ENCODE measurements at places on chromosomes 7 and 10.

GRCh38 chr10:78596556-78596955, 472.2 kb upstream of the ZMIZ1 start:
- no peak for DNase-seq

- DNase-seq, result no peak
These were observed 50.7 kb upstream of the CPXM2 start for GRCh38 chr10:123942114-123942861.

DNA sequence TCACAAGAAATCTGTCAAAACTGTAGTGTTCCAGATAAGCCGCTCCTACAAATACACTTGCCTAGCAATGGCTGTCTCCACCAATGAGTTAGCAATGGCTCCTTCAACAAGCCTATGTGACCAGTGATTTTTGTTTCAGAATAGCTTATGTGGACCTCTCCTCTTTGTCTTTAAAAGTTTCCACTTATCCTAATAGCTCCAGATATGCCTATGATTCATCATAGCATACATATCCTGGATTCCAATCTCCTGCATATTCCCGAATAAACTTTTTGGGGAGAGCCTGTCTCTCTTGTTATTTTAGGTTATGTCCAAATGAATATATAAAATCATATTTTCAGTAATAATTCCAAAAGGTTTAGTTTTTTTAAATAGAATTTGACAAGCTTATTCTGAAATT, 510.6 kb downstream of the ARL4A start:
- no peak for DNase-seq

DNA sequence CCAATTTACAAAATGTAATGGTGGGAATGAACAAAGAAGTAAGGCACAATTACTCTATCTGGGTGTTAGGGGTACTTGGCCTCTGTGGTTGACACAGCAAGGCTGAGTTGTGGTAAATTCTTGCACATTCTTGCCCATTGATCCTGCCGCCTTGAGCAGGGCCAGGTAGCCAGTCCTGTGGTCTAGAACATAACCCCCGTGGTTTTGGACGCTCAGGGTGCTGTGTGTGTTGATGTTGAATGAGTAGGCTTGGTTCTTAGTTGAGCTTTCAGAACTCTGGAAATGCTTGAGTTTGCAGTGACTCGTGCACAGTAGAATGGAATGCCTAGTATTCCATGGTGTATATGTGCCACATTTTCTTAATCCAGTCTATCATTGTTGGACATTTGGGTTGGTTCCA, 42.3 kb upstream of the CDHR3 start:
- no peak for DNase-seq

DNA sequence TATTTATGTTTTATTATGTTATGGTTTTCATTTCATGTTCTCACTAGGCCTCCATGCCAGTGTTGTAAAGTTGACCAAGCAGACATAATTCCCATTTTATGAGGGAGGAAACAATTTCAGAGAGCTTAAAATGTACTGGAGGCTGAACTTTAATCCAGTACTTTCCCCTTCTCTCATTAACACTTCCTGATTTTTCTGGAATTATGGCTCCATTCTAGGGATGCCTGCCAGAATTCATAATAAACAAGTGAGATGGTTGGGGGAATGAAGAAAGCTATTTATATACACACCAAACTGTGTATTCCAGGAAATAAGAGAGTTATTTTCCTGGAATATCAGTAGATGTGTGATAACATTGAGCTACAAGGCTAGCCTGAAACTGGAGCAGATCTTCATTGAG, 6.9 kb downstream of the TMEM236 start:
- DNase-seq, result no peak

- no peak for DNase-seq
These were observed 91.5 kb upstream of the CUX1 start for GRCh38 chr7:101725921-101726320.

GRCh38 chr7:50725774-50726173, 56.9 kb downstream of the GRB10 start:
- no peak for DNase-seq

DNA sequence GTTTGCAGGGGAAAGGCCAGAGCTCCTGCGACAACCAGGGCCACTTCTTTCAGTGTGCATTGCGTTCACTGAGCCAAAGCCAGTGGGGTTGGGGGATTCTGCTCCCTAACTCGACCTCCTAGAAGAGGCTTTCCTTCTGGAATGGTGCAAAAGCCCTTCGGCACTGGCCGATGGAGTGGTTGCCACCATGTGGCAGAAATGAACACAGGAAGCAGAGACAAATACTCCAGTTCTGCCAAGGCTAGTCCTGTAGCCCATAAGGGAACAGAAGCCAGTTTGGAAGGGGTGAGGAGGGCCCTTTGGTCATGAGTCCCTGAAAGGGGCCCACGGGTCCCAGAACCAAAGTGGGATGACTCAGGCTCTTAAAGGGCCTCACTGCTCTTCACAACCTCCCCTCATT, 29.7 kb upstream of the ACSL5 start:
- no peak for DNase-seq

- DNase-seq, result no peak
These were observed 297.2 kb upstream of the KAT6B start for GRCh38 chr10:74529205-74529604.

GRCh38 chr7:37408291-37409228, 40.1 kb downstream of the ELMO1 start:
- no peak for DNase-seq

DNA sequence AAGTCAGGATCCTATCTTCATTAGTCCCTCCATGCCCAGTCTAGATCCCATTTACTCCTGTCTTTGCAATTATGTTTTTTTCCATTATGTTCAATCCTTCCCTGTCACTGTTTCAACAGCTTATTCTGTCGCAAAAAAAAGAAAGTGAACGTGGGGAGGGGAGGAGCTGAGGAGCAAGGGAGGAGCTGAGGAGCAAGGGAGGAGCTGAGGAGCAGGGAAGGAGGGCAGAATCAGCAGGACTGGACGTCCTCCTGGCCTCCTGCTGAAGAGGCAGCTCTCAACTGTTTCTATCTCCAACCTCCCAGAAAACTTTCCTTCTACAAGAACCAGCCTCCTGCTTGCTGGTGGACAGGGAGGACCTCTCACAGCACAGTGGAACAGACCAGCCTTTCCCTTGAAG, 26.0 kb downstream of the LARP4B start:
- no peak for DNase-seq

DNA sequence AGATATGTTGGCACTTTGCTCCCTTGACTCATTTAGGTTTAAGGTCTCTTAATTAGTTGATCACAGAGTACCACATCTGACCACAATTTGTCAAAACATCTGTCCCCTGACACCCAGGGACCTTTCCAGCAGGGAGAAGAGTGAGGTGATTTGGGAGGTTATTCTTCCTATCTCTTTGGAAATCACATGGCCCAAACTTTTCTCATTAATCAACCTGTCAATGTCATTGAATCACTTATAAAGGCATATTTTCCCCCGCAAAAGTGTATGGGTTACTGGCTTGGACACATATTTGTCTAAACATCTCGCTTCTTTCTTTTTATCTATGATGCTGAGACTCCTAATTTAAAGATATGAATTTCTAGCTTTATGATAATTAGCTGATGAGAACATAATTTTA, 92.4 kb upstream of the RPA3 start:
- no peak for DNase-seq

DNA sequence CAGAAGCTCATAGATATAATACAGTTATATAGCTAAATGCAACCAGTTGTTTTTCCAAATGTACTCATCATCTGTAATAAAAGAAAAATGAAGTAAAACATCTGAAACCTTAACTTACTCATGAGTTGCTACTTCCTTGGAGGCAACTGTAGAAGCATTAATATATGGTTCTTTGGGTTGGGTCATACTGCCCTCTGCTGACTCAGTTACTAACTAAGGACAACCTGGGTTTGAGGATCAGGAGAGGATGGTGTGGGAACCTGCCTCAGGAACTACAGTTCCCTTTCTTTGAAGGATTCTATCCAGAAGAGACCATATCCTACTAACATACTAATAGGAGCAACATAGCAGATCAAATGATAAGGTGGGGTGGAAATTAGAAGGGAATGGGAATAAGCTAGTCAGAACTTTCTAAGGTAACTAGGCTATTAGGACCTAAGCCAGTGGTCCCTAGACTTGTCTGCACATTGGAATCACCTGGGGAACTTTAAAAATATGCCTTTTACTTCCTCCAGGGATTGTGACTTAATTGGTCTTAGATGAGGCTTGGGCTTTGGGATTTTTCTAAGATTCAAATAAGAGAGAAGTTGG, 20.7 kb downstream of the COX15 start:
- no peak for DNase-seq

DNA sequence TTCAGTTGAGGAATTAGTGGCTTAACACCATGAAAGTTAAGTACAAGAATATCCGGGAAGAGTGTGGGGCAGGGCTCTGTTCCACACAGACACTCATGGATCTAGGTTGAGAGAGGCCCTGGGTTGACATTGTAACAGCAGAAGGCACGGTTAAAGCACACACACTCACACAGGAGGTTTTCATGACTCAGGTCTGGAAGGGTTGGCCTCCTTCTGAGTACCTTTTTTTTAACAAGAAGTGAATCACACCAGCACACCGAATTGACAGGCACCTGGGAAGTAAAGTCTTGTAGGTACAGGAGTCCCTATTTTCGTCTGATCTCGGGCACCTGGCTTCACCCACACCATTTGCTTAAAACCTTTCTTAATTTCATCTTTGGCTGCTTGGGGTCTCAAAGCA, 509.4 kb upstream of the ADARB2 start:
- no peak for DNase-seq

DNA sequence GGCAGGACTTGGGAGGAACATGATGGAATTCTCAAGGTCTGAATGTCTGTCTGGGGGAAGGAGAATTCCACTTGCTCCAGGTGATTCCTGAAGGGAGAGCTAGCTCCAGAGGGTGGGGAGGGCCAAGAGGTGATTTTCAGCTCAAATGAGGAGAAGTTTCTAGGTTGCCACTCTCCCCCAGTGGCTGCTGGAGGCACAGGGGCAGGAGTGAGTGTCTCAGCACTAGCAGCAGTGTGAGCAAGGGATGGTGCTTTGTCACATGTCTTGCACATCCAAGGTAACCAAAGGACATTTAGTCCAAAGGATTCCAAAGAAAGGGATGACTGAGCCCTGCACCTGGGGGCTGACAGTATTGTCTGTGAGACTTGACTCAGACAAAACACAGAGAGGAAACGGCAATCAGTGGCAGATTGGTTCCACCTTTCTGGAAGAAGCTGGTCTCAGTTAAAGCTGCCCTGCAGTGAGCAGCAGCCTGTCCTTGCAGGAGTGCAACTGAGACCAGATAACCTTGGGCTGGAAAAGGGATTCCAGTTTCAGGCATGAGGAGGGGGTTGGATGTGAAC, 51.2 kb upstream of the PCBD1 start:
- DNase-seq, result no peak

DNA sequence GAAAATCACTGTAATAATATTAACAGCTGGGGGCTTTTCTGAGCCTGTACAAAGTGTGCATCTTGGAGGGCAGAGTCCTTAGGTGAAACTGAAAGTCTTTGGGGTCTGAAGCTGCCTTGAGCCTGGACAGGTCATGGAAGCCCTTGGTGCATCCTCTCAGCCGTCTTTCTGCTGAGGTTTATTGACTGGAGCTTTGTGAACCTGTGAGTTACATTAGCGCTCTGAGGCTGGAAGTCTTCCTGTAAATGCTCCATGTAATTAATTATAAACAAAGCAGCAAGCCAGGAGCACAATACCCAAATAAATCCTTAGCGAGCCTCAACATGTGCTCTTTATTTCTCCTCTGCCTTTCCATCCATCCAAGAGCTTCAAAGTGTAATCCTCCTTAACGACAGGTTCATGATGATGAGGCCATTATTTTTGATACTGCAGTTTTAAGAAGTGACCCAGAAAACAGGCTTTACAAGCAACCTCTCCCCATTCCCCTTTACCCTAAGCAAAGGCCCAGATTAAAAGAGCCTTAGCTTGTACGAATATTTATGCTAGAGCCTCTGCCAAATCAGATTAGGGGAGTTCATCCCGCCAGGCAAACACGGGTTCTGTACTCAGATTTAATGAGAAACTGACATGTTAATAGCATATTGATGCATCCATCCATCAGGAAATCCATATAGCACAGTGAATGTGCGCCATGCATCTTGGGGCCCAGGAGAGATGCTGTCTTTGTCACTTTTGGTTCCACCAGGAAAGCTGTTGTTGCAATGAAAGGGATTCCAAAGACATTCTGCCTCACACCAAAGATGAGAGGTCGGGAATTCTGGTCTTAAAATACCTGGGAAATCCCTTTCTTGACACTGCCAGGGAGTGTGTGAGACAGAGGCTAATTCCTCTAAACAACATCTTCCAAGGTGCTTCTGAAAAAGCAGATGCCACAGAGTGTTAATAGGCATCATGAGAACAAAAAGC, 118.1 kb downstream of the ANLN start:
- DNase-seq, result no peak
